ENCODE measurements at places on chromosomes 13 and 19. TPM values are rescaled to one million over a fixed set of nuclear protein-coding genes. Genes with fewer than 3 reads are reported as not detected.

DNA sequence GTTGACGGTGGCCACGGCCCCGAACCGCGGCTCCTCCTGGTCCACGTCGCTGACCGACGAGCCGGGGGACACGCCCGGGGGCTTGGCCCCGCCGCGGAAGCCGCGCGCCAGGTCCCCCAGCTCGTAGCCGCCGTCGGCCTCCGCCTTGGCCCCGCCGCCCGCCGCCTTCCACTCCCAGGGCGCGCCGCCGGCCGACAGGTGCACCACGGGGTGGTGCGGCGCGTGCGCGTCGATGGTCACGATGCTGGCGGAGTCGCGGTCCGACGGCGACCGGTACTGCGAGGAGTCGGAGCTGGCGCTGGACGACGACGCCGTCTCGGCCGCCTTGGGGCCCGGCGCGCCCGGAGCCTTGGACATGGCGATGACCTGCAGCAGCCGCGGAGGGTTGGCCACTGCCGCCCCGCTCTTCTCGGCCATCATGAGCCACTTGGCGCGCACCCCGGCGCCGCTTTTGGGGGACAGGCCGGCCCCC is 9.0 kb downstream of the PLPPR3 start:
- DNase-seq = no peak

- no peak for DNase-seq
Measured at GRCh38 chr13:112145551-112146360, 78.8 kb downstream of the SOX1 start.

Gene CEACAM5
- total RNA-seq = 11.6 TPM

DNA sequence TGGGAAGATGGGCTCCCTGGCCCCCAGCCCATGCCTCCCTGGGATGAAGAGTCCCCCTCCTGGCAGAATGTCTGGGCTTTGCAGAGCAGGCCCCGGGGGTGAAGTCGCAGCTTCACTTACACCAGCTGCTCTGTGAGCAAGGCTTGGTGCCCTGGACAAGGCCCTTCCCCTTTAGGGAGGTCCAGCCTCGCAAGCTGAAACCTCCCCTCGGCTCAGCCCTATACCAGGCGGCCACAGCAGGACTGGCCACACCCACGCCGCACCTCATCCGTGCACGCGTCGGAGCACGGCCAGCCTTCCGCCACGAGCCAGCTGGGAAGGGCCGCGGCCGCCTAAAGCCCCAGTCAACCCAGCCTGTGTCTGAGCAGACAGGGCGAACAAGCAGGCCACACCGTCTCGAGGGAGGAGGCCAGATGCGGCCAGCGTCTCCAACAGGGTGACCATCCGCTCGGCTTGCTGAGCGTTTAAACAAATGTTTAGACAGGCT is 83.2 kb upstream of the MCF2L start:
- peak; percentile 74 for DNase-seq

GRCh38 chr19:28609944-28610343 is 603.0 kb downstream of the UQCRFS1 start:
- no peak for DNase-seq

- no peak for DNase-seq
Measured at GRCh38 chr19:55443045-55443823, at the start of gene SHISA7. TSS of gene SHISA7 (minus strand) at chr19:55443300. CDS start at chr19:55442863, 437 bp downstream.

GRCh38 chr13:40145139-40145538 is 489.7 kb downstream of the COG6 start:
- no peak for DNase-seq

DNA sequence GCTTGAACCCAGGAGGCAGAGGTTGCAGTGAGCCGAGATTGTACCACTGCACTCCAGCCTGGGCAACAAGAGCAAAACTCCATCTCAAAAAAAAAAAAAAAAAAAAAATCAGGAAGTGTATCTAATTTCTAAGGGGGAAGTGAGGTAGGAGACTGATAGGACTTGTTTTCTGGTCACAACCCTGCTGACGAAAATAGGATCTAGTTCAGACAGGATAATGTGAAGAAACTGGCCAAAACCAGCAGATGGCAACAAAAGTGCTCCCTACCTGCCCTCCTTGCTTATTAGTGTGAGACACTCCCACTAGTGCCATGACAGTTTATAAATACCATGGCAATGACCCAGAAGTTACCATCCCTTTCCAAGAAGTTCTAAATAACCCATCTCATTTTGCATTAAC is 36.0 kb upstream of the KPNA3 start:
- peak; percentile 68 for DNase-seq

DNA sequence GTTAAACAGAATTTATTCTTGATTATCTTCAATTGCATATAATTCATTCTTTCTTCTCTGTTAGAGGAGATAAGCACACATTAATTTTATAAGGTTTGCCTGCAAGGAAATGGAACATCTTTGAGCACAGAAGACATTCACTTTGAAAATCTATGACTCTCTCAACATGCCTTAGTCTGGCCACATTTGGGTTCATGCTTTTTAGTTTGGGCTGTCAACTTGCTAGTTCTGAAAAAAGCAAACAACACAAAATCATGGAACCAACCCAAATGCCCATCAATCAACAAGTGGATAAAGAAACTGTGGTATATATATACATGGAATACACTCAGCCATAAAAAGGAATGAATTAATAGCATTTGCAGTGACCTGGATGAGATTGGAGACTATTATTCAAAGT is 71.5 kb downstream of the CYSLTR2 start:
- DNase-seq = no peak

All from bronchial epithelial cell (primary cell).